MCF 10A (cell line): ENCODE measurements at places on chromosomes 7 and 10.

DNA sequence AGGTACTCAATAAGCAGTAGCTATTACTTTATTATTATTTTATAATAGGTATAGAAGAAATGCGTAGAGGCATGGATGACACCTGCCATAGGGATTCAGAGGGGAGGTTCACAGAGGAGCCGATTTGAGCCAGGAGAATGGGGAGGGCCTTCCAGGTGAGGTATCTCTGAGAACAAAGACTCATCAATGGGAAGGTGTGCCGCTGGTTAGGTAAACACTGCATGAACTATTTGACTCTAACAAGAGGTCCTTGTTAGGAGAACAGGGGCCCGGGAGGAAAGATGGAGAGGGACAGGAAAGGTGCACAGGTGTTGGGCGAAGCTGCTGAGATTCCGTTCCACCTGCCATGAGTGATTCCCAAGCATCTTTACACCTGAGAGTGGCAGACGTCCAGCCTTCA is 41.8 kb upstream of the TMEM273 start:
- DNase-seq, result no peak

- DNase-seq, result peak; percentile 79
Measured at GRCh38 chr10:58414270-58415041, 29.2 kb downstream of the TFAM start.

GRCh38 chr10:70323697-70324338 is 40.0 kb upstream of the NPFFR1 start:
- DNase-seq, result no peak

GRCh38 chr10:73218431-73219191 is 28.4 kb downstream of the DNAJC9 start:
- peak; percentile 38 for DNase-seq

- peak; percentile 3 for DNase-seq
Measured at GRCh38 chr7:87060288-87060537, 759 bp upstream of the ELAPOR2 start.

DNA sequence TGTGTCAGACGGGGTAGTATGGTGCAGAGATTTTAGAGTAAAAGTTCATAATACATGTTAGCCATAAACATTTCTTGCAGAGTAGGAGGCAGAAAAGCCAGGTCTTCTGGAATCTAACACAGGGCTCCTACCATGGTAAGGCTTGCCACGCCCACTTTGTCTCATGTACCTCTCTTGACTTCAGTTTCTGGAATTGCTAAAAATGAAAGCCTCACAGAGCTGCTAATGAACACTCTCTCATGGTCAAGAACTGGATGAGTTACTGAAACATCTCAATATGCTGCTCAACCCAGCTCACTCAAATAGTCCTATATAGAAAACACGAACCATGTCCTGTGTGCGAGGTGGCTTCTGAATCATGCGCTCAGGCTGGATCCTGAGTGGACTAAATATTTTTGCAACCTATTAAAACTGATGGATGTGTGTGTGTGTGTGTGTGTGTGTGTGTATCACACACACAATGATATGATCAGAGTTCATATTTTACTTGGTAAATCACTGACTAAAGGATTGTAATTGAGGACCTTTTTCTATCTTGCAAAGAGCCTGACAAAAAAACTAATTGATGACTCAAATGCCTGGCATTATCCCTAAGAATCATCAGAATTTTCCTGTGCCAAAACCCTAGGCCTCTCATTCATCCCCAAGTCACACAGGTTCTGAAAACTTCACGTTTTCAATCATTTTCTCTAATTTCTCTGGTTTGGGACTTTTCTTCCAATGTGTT is 1306.6 kb downstream of the XPNPEP1 start:
- DNase-seq, result no peak

DNA sequence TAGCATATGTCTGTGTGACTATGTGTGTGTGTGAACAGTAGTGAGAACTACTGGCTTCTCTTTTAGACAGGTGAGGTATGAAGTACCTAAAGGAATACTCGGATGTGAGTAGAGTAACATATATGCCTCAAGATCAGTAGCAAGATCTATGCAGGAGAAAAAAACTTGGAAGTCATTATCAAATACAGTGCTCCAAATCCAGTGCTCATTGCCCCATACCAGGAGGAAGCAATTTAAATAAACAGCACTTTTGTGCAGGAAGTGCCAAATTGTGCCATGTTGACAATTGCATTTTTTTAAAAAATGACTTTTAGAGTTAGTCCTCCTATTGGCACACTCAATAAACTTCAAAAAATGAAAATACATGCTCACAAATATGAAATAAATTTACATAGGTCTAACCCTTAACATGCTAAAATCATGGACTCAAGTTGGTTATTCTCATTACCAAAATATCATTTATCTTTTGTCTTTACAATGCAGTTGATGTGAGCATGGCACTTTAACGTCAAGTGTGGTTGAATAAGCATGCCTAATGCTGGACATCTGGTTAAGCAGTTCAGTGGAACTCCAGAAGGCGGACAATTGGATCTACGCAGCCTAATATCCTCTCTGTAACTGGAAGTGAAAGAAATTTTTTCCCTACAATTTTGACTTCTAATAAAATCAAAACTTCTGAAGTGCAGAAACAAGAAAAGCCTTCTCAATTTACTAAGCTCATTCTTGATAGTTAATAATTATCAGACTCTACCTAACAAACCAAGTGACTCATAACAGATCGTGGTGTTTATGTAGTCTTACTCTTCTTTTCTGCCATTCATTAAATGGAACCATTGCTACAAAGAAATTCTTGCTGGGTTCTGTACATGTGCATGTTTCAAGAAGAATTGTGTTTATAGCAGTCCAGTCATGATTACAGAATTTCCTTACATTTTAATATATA is 195.2 kb downstream of the MDFIC start:
- DNase-seq, result no peak

DNA sequence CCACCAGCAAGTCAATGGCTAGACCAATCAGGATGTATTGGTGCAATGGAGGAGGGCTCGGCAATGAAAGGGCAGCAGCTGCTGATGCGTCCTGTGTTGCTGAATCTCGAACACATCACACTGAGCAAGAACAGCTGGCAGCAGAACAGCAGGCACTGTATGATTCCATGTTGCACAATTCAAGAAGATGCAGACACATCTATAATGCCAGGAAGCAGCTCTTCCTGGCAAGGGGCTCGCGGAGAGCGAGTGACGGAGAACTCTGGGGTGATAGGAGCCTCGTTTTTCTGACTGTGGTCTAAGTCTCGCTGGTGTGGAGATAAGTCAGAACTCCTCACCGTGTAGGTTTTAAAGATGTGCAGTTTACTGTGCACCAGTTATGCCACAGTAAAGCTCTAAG is 24.8 kb upstream of the PFKP start:
- DNase-seq, result no peak

DNA sequence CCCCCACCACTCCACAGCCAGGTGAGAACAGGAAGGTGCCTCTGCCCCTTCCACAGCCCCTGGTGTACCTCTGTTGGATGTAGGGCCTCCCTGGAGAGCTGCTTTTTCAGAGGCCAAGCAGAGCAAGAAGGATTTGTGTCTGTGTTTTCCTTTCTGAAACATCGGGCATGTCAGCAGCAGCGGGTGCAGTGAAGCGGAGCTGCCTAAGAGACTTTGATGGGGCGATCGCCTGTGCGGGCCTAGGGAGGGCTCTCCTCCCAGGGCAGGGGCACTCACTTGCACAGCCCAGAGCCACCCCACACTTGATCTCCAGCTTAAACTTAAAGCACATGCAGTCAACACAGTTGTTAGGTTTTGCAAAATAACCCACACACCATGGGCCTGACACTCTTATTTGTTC is 324.7 kb downstream of the ACTR3B start:
- DNase-seq, result no peak

- DNase-seq, result no peak
Measured at GRCh38 chr10:108064746-108065260, 900.3 kb upstream of the SORCS1 start.

DNA sequence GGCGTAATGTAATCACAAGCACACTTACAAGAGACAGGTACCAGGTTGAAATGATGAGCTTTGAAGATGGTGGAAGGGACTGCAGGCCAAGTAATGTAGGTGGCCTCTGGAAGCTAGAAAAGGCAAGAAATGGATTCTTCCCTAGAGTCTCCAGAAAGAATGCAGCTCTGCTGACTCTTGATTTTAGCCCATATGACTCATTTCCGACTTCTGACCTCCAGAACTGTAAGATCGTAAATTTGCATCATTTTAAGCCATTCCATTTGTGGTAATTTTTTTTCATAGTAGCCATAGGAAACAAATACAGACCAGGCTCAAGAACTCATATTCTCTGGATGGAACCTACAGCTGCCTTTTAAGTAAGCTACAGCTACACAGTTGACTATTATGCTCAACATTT is 315.5 kb downstream of the MAGI2 start:
- DNase-seq, result peak; percentile 24

- no peak for DNase-seq
Measured at GRCh38 chr7:31816810-31817209, 129.8 kb downstream of the PPP1R17 start.

- no peak for DNase-seq
Measured at GRCh38 chr7:139494835-139495579, 11.5 kb upstream of the KLRG2 start.

GRCh38 chr7:1099154-1099542 is 11.2 kb downstream of the GPER1 start:
- no peak for DNase-seq

DNA sequence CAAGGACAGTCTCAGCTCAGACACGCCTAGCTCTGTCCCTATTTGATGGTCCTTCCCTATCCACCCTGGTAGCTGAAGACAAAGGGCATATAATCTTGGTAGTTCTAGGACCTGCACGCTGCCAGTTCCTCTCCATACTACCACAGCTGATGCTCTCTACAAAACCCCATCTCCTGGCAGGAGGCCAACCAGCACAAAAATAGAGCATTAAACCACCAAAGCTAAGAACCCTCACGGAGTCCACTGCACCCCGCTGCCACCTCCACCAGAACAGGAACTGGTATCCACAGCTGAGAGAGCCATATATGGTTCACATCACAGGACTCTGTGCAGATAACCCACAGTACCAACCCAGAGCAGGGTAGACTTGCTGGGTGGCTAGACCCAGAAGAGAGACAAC is 299.4 kb downstream of the LRRTM3 start:
- no peak for DNase-seq

- peak; percentile 46 for DNase-seq
Measured at GRCh38 chr7:74311305-74311744, 22.1 kb downstream of the CLIP2 start.

DNA sequence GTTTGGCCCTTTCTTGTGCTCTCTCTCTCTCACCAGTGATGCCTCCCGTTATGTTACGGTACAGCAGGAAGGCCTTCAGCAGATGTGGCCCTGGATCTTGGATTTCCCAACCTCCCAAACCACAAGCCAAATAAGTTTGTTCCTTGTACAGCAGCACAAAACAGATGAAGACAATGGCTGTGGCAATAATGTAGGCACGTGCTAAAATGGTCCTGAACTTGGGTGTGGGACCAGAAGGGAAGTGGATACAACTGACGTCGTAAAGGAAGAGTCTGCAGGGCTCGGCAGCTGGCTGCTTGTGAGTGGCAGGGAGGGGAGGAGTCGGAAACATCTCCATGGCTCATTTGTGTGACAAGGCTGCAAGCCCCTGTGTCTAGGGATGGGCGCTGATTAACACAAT is 26.8 kb downstream of the PROSER2 start:
- DNase-seq, result no peak
